Trophoblast cell (in vitro differentiated cells and primary cell): ENCODE measurements at places on chromosomes 3 and 15.

DNA sequence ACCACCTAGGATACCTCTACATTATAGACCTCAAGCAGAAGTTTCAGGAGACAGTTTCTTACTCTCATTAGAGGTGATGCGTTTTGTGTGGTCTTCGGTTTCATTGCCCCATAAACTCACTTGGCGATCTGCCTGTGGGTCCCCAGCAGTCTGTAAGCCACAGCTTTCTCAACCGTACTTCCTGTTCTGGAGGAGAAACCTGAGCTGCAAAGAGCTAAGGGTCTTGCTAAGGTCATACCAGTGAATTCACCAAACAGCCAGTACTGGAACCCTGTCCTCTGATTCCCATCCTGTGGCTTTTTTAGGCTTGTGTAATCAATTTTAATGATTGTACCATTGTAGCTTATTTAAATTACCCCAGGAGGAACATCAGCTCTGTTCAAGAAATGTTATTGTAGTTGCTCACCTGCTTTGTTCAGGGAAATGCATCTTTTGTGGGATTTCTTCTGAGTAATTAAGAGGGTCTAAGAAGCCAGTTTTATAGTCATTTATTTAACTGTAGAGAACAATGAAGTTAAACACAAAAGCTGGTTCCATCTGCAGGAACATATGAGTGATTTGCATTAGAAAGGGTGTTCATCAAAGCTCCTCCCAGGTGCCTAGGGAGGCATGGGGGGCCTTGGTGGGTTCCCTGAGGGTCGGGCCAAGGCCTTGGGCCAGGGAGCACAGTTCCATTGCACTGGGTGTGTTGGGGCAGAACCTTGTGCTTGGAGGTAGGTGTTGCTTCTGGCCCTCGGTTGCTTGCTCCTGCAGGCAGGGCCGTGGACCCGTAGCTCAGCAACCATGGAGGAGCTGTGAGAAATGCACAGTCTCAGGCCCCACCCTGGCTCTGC, 69.6 kb downstream of the APBA2 start:
- no peak for DNase-seq

DNA sequence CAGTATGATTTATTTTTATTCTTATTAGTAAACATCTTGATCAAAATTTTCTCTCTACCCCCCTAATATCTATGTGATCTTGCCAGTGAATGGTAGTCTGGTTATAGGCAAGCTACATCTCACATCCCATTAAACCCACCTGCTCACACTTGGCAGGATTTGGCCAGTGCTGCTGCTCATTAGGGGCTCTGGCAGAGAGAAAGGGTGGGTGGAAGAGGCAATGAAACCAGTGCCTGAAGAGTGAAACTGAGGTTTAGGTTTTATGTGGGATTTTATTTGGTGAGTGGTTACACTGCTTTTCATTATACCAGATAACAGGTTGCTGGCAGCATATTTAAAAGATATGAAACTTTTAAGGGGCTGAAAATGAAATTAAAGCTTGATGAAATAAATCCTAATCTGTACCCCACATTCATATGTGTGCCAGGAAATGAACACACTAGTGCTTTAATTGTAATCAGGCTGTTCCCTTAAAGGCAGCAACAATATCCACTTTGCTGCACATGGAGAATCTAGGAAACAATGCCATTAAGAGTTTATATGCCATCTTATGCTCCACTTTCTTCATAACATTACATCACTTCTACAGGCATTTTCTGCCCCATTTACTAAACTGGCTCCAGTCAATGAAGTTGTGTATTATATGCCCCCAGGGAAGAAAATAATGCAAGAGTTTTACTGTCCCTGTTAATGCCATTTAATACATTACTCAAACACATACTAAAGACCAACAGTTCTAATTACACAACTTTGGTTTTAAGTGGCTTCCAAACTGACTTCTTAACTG, 688.7 kb downstream of the MECOM start:
- DNase-seq = no peak

- DNase-seq = no peak
Measured at GRCh38 chr15:90040618-90041017, 39.5 kb downstream of the ZNF710 start.

GRCh38 chr3:114770874-114771273, 376.2 kb downstream of the ZBTB20 start:
- DNase-seq = no peak

DNA sequence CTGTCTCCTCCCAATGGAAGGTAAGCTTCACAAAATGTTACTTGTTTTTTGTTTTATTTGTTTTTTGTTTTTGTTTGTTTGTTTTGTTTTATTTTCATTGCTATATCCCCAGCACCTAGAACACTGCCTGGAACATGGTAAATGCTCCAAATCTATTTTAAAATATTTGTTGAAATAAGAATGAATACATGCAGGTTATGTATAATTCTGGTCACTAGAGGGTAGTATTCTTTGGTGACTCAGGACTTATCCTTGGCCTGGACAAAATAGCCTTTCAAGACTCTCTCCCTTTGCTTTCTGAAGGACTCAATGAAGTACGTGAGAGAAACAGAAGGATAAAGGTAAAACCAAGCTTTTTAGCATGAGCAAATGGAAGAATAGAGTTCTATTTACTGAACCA, 46.9 kb upstream of the PPP2R3A start:
- DNase-seq = peak; percentile 69

GRCh38 chr3:87298111-87298718, 21.8 kb upstream of the POU1F1 start:
- DNase-seq = no peak

GRCh38 chr15:51313644-51314280, 24.6 kb downstream of the CYP19A1 start:
- no peak for DNase-seq

DNA sequence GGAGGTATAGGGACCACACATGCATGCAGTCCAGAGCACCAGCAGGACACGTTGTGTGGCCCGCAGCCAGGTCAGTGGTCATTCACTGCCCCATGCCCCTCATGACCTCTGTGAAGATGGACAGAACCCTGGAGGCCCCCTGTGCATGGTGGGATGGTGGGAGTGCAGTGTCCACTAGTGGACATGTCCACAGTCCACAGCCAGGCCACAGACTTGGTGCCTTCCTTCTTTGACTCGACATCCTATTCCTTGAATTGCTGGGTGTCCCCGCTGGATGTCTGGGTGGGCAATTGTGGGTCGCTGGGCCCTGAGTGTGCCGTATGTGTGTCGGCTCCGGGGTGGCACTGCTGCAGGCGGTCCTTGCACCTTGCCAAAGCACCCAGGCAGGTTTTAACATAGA, 35.7 kb downstream of the KLF15 start:
- DNase-seq = no peak

- DNase-seq = no peak
Measured at GRCh38 chr15:37016231-37016630, 84.1 kb downstream of the MEIS2 start.

DNA sequence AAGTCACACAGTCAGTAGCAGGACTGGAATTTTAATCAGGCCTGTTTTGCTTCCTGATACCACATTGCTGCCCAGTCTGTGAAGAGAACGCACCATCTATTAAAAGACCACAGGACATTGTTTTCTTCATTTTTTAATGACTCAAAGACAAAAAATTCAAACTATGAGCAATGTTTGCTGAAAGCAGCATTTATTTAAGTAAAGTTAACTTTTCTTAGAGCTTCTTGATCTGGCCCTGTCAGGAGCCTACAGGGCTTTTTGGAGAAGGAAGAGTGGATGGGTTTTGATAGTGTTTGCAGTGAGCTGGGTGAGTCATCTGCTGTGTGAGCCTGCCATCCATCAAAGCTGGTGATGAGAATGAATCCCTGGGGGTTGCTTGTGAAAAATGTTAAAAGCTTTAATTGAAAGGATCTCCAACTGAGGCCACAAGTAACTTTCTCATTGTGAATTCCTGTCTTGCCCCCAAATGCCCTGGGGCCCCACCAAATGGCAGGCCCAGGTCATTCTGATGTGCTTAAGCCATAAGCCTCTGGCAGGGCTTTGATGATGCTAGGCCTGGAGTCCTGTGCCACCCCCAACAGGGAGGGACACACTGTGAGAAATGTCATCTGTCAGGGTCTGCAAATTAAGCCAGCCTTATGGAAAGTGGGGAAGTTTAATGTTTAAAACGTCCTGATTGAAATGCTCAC, 136.2 kb upstream of the PFN2 start:
- no peak for DNase-seq

DNA sequence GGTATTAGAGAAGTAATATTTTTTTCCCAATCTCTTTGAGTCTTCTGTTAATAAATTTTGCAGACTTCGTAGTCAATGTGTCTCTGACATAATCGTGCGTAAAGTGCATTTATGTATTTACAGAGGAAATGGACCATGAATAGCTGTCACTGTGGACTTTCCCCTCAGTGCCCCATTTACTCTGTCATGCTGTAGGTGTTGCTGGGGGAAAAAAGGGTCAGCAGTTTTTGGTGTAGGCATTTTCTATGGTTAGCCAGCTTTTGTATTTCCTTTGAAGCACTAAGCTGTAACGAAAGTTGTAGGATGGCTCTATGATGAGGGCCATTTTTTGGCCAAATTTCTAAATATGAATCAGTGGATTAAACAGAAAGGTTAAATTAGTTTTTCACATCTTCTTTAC, 598.4 kb downstream of the FGF12 start:
- DNase-seq = no peak

GRCh38 chr15:69887009-69887408, 210.7 kb downstream of the TLE3 start:
- DNase-seq = no peak

DNA sequence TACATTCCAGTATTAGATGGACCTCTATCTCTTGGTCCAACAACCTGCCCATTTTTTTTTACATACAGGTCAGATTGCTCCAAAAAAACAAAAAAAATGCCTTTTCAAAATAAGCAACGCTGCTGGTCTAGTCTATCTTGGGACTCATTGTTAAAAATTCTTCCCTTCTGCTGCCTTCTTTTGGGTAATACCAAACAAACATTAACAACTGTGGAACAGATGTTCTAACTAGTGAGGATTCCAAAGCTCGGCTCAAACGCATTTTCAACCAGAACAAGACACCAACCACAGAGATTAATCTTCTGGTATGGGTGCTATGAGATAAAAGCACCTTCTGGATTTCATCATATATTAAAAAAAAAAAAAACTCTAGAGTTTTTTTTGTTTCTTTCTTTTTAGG, 24.7 kb downstream of the ARHGAP31 start:
- peak; percentile 72 for DNase-seq

- no peak for DNase-seq
Measured at GRCh38 chr3:149163066-149163465, 33.6 kb downstream of the HPS3 start.

- DNase-seq = no peak
Measured at GRCh38 chr3:14514323-14514720, 25.8 kb downstream of the GRIP2 start.

DNA sequence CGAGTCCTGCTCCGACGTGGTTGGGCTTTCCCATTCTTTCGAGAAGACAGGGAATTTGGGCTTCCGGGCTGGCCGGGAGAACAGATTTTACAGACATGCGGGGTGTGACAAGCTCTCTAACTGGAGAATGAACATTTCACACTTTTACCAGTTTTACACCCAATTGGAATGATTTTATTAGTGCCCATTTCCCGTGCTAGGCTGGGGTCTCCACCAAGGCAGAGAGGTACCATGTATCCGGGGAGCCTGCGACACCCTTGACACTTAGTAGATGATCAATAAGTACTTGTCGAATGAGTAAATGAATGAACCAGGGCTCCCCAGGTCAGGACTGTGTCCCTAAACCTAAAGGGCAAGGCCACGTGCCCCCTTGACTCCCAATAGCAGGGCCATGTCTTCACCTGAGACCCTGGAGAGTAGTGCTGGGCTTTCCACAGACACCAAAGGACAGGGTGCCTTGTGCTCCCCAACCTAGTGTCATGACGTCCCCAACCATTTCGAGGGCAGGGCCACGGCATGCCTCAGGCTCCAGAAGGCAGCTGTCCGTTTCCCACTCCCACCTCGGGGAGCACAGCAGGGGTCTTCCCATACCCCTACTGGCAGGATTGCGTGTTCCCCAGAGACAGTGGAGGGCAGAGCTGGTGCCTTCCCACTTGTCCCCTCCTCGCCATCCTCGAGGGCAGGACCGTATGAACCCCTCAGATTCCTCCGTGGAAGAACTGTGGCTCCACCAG, 679 bp upstream of the MYD88 start:
- DNase-seq = peak; percentile 74

DNA sequence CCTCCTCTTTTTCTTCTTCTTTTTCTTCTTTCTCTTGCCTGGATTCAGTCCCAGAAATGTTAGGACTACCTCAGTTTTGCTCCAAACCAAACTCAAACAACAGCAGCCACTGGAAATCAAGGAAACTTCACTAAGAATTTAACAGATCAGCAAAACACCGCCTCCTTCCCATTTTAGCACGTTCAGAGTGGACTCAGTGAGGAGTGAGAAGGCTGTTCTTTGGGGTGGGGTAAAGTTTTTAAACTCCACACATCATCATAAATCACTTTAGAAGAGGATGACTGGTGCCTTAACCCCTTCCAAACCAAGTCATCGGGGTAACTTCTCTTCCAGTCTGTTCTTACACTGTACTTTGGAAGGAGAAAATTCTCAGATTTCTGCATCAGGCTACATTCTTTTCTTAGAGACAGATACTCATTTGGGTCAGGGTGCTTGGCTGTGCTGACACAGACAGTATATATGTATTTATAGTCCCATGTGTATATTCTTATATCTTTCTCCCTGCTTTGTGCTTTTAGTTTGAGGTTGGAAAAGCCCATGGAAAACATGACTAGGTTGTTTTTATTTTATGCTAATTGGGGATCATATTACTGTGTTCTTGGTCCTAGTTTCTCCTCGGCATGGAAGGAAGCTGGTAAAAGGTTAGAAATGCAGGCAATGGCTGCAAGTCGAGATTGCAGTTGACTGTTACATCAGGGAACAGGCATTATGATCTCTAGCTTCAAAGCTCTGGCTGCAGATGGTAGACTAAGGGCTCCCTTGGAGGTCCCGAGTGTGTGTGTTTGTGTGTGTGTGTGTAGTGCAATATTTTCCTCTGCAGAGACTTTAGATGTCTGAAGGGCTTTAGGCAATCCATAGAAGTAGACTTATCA, at the start of gene CCDC80:
CCDC80 (minus strand) TSS at position 214 of the 872 bp plus-strand sequence. CDS start 1,238 bp downstream, outside the sequence.
- DNase-seq = peak; percentile 76

- DNase-seq = no peak
Measured at GRCh38 chr3:101913168-101913567, 63.9 kb downstream of the NFKBIZ start.

GRCh38 chr3:129252748-129253147, 3.3 kb downstream of the COPG1 start:
- DNase-seq = no peak

DNA sequence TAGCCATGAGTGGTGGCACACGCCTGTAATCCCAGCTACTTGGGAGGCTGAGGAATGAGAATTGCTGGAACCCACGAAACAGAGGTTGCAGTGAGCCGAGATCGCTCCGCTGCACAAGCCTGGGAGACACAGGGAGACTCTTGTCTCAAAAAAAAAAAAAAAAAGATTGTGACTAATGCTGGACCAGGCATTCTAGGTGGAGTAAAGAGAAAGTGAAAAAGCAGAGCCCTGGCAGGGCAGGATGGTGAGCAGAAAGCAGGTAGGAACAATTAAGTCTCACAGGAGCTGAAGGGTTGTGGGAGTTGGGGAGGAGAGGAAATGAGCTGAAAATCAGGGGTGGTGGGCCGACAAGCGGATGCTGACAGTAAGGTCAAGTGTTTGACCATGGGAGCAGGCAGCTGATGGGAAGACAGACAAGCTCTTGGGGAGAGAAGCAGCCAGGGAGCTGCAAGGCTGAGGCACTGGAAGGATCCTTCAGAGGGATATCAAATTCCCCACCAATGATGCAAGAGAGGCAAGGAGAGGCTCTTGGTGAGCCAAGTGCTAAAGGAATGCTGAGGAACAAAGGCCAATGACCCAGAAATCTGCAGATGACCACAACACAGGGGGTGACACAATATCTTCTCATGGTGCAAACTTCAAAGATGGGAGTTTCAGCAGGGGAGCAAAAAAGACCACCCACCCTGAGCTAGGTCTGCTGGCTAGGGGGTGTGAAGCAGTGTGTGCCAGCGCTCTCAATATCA, 251.1 kb downstream of the ULK4 start:
- DNase-seq = no peak

- peak; percentile 20 for DNase-seq
Measured at GRCh38 chr3:15148614-15149013, 49.7 kb upstream of the RBSN start.
